ENCODE measurements at places on chromosomes 5 and 9. TPM values are rescaled to one million over a fixed set of nuclear protein-coding genes. Genes with fewer than 3 reads are reported as not detected.

- peak; percentile 99 for DNase-seq
These were observed 130.3 kb downstream of the RGS3 start for GRCh38 chr9:113593682-113594281.

GRCh38 chr5:112923148-112923917 lies 1.3 kb upstream of the REEP5 start:
- no peak for DNase-seq

DNA sequence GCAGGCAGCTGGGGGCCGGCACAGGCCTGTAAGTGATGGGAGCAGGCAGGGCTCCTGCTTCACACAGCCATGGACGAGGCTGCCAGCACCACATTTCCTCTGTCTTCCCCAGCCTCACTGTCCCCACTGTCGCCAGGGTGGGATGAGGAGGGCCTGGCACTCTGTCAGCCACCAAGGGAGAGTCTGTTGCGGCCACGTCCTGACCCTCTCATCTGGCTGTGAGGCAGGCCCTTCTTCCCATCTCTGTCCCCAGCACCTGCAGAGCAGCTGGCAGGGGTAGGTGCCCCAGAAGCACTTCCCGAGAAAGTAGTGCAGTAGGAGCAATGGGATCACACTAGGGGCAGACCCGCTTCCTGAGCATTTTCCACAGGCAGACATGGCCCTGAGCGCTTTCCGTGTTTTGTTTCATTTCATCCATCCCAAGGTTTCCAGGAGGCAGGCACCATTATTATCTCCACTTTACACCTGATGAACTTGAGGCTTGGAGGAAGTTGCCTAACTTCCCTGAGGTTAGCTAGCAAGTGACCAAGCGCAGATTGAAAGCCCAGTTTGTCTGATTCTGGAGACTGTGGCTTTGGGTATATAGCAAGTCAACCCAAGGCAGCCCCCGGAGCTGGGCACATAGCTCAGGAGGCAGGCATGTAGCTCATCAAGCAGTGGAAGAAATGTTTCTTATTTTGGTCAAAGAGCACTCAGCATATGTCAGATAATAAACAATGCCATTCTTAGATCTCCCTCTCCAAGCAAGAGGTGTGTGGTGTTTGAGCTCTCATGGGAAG lies 202.4 kb downstream of the DAB2IP start:
- DNase-seq: no peak

DNA sequence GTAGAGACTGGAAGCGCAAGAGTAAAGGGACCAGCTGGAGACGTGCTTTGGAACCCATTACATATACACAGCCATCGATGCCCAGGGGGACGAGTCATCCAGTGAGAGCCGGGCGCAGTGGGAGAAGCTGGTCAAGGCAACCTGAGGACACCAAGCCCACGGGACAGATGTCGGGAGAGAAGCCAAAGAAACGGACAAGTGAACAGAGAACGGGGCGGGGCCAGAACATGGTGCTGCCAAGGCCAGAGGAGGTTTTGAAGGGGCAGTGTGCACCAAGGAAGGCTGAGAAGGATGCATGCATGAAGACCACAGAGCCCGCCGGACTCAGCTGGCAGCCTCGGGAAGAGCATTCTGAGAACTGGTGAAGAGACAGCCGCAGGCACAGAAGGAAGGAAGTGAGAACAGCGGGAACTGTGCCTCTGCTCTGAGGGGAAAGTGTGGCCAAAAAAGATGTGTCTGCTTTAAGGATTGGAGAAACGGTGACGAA lies 20.3 kb downstream of the CAMSAP1 start:
- DNase-seq: no peak

Gene ARL14EPL
- not detected for total RNA-seq

Gene LPCAT1
- 20.9 TPM for total RNA-seq
